ENCODE measurements at places on chromosomes 3 and 15.

GRCh38 chr3:169637731-169638130 lies 25.8 kb downstream of the MECOM start:
- DNase-seq = no peak

GRCh38 chr3:119302697-119303551 lies 8.7 kb downstream of the ARHGAP31 start:
- no peak for DNase-seq

DNA sequence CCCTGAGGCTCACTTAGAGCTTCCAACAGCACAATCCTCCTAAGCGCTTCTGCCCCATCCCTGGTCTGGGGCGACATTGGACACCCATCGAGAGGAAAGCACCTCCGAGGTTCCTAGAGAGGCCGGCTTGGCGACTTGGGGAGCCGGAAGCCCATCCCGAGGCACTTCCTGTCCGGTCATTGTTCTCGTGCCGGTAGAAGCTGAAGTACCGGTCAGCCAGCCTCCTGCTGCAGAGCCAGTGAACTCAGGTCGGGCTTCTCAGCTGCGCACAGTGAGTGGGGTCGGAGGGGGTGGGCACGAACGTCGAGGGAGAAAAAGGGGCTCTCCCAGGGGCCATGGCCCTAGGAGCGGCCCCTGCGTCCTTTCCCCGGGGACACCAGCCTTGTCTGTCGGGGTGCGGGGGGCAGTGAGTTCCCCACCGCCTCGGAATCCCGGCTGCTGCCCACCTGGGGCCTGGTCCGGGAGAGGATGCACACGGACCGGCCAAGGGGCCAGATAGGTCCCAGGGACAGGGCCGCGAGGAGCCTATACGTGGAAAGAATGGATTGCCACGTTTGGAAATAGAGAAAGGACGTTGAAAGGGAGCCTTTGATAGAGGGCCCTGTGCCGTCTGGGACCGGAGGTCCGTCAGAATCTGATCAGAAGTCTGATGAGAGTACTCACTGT lies at the start of gene ZNF35:
Gene ZNF35 (plus strand): TSS at position 169 of the 666 bp plus-strand sequence. CDS start 2,336 bp downstream, outside the sequence.
- DNase-seq = no peak

DNA sequence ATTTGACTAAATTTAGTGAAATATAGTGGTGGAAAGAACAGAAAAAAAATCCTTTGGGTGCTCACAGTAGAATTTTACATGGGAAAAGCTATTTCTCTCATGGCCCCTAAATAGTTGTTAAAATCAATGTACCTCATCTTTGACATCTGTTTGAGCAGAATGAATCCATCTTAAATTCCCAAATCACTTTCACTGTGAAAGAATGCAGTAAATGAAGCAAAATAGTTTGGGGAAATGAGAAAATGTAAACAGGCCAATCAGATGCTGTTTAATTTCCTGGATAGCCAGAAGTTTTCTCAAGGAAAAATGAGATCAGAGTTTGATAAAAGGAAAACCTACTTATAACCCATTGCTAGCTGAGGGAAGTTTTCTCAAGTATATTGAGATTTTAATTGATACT lies 406.9 kb downstream of the ROBO2 start:
- no peak for DNase-seq

- peak; percentile 23 for DNase-seq
Observed at GRCh38 chr15:85534031-85534430, 153.6 kb downstream of the AKAP13 start.

DNA sequence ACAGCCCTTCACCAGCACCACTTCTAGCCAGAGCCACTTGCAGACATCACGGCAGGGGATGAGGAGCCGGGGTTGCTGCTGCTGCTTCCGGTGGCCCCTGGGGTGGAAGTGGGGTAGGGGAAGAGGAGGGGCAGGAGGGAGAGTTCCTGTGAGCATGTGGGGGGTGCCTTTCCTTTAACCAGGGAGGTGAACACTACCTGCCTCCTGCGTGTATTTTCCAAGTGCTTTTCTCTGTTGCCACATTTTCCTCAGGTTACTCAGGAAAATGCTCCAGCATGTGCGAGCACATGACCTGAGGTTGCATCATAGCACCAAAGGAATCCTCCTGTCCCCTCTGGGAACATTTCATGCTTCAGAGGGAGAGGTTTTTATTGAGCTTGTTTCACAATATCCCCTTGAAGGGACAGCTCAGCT lies 12.2 kb upstream of the SACM1L start:
- peak; percentile 43 for DNase-seq

- peak; percentile 42 for DNase-seq
Observed at GRCh38 chr15:66566963-66567531, 1.2 kb upstream of the LCTL start.

DNA sequence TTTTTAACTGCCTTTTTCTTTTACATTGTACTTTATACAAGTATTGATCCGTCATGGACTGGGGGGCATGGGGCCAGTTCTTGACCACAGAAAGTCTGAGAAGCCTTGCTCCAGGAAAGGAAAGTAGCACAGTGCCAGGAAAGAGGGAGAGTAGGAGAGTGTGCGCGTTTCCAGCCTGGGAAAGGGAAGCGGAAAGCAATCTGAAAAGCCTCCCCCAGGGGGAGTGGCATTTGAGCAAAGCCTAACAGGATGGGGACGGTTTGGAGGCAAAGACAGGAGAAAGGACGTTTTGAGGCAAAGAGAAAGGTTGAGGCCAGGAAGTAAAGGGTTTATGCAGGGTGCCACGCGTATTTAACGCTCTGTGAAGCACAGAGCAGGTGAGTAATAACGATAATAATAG lies 116.9 kb downstream of the RORA start:
- DNase-seq = no peak

- DNase-seq = no peak
Observed at GRCh38 chr3:153028381-153028780, 133.6 kb upstream of the RAP2B start.

DNA sequence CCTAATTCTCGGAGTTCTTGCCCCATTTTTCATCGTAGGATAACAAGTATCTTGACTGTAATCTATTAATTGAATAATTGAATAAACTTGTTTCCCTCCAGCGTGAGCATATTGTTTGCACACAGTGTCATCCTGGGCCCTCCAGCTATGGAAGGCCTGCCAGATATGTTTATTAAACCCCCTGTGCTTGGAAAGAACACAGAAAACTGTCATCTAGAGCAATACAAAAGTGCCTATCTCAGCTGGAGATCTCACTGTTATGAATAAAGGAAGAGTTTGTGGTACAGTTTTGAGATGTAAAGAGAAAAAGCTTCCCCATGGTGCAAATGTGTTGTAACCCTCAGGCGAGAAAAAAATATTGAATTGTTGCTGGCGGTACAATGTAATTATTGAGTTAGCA lies 405.9 kb downstream of the SOX2 start:
- no peak for DNase-seq

DNA sequence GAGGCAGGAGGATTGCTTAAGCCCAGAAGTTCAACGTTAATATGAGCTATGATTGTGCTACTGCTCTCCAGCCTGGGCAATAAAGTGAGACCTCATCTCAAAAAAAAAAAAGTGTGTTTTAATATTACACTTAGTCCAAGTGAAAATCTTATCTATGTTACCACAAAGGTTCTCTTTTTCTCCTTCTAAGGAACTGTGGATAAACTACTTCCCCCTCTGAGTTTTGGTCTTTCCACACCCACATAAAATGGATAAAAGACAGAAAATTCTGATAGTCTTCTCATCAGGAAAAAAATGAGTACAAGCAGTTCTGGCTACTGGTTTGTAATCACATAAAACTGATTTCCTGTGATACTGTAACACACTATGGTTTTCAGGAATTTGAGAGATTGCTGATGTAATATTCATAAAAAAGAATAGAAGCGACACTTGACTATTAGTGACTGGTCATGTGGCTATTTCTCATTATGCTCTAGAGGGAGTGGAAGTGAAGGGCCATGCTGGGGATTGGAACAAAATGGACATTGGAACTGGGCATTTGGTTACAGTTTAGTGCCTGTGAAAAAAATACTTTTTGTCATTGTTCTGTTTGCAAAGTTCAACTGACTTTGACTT lies 68.2 kb downstream of the RYR3 start:
- no peak for DNase-seq

GRCh38 chr3:4570840-4571621 lies 77.9 kb downstream of the ITPR1 start:
- no peak for DNase-seq

DNA sequence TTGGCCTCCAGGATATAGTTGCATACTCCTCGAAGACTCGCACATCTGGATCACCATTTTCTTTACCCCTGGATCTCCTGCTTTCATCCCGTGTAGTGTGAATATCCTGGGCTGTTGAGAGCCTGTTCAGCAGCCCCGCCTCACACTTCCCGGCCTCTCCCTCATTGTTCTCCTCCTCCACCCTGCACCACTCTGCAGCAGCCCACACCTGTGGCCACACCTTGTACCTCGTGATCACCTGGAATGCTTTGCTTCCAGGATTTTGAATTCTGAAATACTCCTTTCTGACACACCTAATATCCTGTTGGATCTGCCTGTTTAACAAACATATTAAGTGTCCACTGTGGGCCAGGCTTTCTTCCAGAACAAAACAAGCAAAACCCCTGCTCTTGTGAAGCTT lies 14.4 kb downstream of the ABHD17C start:
- no peak for DNase-seq

- DNase-seq = no peak
Observed at GRCh38 chr15:70752193-70752635, 11.1 kb downstream of the UACA start.

DNA sequence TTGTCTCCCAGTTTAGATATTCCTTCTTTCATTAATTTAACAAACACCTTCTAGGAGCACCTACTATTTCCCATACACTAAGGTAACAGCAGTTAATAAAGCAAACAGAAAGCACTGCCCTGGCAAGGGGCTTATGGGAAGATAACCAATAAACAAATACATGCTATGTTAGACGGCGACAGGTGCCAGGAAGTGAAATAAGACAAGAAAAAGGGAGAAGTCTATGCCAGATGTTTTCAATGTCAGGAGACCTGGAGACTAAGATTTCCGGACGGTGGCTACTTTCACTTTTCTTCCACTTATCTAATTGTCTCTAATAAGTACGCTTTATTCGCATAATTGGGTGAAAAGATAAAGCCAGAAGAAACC lies 32.5 kb upstream of the ZNF445 start:
- no peak for DNase-seq

- DNase-seq = no peak
Observed at GRCh38 chr3:115397433-115397832, 225.9 kb upstream of the GAP43 start.

DNA sequence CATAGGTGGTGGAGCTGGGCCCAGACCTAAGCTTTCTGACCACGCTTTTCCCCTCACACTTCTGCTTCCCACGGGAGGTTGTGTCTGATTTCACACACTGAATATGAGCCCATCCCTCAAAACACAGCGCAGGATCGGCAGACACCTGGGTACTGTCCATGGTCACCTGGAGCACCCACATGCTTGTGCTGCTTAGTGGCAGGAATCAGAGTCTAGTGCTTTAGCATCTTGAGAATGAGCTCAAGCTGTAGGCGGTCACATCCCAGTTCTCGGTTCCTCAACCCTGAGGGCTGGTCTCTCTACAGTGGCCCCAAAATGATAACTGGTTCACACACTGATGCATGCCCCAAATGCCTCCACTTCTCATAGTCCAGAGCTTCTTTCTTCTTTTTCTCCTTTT lies 111.0 kb downstream of the SEMA5B start:
- no peak for DNase-seq

GRCh38 chr3:152051501-152052404 lies 178.3 kb downstream of the SUCNR1 start:
- no peak for DNase-seq

DNA sequence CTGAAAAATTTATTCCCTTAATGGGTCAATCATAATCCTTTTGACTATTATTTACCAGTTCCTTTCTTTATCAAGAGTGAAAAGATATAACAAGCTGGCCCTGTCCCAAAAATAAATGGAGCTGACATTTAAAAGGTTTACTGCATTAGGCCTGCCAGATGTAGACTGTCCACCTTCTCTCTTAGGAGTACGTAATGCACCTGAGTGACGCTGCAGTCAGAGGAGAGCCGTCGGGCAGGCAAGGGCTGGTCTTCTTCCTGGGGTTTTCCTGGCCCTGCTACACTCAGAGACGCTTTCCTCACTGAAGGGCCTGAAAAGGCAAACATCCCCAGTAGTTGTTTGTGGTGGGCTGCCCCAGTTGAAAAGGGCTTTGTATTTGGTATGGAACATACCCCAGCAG lies 27.6 kb downstream of the NEK4 start:
- DNase-seq = no peak

DNA sequence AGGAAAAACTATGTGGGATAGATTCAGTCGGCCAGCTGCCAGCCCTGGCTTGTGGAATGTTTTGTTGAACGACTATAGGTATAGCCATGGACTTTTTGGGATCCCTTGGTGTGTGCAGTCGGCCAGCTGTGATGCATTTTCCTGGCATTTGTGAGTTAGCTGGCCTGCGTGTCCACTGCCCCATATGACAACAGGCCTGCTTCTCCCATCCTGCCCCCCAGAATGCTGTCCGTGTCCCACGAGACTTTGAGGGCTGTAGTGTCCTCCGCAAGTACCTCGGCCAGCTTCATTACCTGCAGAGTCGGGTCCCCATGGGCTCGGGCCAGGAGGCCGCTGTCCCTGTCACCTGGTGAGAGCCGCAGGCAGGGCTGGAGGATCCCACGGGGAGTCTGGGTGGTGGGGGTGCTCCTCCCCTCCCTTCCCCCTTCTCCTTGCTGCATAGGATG lies 23.6 kb downstream of the PTPN23 start:
- no peak for DNase-seq

DNA sequence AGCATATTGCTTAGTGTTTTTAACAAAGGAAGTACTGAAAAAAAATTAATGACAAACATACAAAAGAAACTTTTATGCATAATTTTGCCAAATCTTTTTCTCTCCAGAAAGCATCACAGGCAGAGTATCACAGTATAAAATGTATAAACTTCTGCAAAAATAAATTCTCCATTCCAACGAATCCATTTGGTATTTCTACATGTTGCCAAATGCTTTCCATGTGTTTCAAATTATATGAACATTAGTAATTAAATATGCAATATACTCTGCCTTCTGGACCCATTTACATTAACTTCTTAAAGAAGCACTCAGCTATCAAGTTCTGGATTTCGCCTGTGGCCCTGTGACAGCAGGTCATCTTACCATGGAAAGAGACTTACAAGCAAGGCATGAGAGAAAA lies 189.1 kb upstream of the ALCAM start:
- DNase-seq = no peak

GRCh38 chr15:90762109-90762508 lies 45.0 kb downstream of the BLM start:
- DNase-seq = no peak

DNA sequence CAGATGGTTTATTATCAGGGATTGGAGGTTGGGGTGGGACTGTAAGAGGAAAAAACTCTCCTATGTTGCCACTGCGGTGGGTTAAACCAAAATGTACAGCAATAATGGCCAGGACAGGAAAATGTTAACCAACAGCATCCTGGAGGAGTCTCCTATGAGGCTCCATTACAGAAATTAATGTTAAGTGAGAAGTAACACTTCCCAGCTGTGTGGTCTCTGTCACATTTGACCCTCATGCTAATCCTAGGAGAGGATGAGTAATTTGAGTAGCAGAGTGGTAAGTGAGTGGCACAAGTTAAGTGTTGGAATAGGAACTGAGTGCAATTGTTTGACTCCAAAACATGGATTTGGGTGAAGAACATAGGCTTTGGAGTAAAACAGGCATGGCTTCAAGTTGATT lies 39.0 kb downstream of the ARHGEF3 start:
- DNase-seq = no peak

GRCh38 chr3:115930168-115930567 lies 306.9 kb downstream of the GAP43 start:
- DNase-seq = no peak

GRCh38 chr3:75101329-75102147 lies 487.1 kb upstream of the CNTN3 start:
- DNase-seq = no peak
